NCI-H510A (cell line): ENCODE measurements at places on chromosomes 2 and 18.

GRCh38 chr2:207315131-207315530 is 149.4 kb upstream of the KLF7 start:
- no peak for DNase-seq

GRCh38 chr2:120746144-120746543 is 10.5 kb downstream of the GLI2 start:
- no peak for DNase-seq

DNA sequence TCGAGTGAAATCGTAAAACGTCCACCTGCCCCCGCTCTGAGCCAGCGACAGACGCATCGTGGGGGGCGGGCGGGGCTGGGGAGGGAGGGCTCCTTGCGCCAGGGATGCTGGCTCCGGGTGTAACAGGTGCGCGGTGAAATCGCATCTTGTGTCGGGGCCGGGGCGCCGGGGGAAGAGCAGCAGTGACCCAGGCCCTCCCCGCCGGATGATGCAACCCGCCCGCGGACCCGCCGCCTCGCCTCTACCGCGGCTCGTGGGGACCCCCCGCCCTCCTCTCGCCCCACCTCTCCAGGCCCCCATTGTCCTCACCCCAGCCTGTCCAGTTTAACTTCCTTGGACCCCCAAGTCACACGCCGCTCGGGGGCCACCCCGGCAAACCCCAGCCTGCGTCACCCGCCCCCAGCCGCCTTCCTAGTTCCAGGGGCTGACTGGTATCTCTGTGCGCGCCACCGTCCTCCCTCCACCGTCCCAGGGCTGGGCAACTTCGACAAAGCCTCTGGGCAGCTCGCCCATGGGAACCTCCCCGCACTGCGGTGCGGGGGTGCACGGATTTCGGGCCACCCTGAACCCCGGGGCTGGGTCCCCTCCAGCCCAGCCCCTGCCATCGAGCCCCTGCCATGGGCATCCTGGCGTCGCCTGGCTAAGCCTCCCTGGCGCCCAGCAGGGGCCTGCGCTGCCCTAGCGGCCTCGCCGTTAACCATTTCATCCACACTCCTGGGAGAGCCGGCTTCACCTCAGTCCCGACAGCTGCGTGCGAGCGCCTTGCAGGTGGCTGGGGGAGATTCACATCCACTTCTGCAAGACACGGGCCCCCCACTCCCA is 799 bp upstream of the KIF1A start:
- DNase-seq: peak; percentile 71

- DNase-seq: no peak
Observed at GRCh38 chr2:217816396-217816869, 186.4 kb downstream of the TNS1 start.

DNA sequence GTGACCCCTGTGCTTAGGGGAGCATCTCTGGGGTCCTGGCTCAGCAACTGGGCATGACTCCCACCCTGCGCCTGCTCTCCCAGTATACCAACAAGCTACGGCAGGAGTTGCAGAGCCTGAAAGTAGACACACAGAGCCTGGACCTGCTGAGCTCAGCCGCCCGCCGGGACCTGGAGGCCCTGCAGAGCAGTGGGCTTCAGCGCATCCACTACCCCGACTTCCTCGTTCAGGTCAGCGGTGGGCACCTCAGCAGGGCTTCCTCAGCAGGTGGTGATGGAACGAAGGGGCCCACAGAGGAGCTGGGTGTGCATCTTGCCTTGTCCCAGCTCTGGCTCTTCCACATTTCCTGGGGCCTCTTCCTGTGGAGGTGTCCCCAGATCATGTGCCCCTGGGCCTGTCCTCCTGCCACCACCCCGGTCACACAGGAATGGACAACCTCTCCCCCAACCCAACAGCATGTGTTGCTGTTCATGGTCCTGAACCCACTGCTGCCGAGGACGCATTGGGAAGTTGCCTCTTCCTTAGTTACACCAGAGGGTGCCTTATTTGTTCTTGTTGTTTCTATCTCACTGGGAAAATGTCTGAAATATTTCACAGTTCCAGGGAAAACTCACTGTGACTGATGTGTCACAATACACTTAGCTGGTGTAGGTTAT is 10.8 kb downstream of the PROM2 start:
- no peak for DNase-seq

- no peak for DNase-seq
Observed at GRCh38 chr2:174605687-174606086, 8.1 kb upstream of the WIPF1 start.

DNA sequence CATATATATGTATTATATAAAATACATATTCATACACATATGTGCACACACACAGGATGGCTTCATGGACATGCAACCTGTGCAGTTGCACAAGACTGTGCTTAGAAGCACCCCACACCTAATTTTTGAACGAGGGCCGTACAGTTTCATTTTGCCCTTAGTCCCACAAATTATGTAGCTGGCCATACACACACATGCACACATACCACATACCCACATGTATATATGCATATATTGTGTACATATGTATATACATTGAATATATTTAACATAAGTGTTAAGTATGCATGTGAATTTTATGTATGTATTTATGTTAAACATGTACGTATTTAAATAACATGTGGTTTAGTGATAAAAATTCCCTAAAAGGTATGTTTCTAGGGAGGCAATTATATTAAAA is 18.3 kb downstream of the GPATCH11 start:
- no peak for DNase-seq

DNA sequence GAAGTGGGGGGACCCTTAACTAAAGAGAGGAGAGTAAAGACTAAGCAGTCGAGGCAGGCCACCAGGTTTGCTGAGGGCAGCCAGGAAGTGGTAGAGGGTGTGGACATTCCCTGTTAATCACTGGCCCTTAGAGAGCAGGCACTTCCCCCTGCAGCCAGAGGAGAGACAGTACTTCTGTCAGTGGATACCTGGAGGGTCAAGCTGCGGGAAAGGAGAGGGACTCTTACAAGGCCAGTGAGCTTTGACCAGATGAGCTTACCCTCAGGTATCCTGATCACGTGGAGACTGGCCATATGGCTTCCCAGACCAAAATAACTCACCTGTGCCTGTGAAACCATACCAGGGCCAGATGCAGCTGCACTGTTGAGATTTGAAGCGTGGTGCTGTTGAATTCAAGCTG is 28.6 kb downstream of the ITGA6 start:
- no peak for DNase-seq

DNA sequence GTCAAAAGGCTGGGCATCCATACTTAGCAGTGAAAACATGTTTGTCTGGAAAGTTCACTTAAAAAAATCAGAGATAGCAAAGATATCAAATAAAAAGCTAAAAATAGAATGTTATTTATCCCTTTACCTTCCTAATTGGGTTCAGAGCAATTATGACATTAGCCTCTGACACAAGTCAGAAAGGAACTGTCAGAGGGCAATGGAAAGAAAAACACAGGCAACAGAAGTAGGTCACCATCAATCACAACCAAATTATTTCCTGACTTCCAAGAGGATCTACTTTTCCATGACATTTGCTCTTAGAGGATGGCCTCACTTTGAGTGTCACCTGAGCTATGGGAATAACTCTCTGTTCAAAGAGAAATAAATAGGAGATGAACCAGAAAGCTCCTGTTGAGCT is 27.5 kb downstream of the MYOM1 start:
- no peak for DNase-seq

DNA sequence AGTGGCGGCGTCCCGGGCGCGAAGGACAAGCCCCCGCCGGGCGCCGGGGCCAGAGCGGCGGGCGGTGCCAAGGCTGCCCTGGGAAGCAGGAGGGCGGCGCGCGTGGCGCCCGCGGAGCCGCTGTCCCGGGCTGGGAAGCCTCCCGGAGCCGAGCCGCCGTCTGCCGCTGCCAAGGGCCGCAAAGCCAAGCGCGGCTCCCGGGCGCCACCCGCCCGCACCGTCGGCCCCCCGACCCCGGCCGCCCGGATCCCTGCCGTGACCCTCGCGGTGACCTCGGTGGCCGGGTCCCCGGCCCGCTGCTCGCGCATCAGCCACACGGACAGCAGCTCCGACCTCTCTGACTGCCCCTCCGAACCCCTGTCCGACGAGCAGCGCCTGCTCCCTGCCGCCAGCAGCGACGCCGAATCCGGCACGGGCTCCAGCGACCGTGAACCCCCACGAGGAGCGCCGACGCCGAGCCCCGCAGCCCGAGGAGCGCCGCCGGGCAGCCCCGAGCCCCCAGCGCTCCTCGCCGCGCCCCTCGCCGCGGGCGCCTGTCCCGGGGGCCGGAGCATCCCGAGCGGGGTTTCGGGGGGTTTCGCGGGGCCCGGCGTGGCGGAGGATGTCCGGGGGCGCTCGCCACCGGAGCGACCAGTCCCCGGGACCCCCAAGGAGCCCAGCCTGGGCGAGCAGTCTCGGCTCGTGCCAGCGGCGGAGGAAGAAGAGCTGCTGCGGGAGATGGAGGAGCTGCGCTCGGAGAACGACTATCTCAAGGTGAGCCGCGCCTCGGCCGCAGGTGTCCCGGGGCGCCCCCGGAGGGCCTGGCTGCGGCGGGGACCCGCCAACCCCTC is 820 bp downstream of the MTCL1 start:
- DNase-seq: peak; percentile 11

DNA sequence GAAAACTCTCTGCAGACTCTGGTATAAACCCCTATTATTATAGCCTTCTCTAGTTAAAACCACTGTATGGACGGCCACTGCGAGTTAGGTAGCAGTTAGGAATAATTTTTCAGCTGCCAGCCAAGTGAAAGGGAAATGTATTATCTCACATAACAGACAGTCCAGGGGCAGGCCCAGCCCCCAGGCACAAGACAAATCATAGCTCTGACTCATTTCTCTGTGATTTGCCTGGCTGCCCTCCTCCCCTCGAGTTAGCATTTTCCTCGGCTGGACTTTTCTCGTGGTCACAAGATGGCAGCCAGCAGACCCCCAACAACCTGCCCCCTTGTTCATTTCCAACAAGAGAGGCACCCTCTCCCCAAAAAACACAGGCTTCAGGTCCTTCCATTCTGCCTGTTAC is 10.5 kb downstream of the VIT start:
- DNase-seq: no peak

- no peak for DNase-seq
Observed at GRCh38 chr2:9681427-9681817, 50.6 kb upstream of the YWHAQ start.

DNA sequence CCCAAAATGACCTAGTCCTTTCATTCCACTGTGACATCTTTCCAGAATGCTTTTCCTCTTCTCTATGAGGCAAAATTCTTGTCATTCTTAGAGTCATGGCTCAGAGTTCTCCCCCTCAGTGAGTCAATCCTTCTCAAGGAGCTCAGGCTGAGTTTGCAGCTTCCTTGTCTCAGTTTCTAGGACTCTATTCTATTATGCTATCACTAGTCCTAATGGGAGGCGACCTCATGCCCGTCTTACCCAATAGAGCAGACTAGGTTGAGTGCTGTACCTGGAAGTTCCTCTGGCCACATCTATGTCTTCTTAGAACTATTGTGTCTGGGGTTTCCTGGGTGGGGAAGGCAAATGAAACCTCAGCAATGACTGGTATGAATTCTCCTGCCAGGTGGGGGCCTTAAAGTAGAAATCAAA is 51.5 kb downstream of the HAUS1 start:
- no peak for DNase-seq

GRCh38 chr2:182652326-182652725 is 63.7 kb upstream of the DNAJC10 start:
- DNase-seq: no peak

- no peak for DNase-seq
Observed at GRCh38 chr2:122423934-122424333, 668.5 kb downstream of the TSN start.

DNA sequence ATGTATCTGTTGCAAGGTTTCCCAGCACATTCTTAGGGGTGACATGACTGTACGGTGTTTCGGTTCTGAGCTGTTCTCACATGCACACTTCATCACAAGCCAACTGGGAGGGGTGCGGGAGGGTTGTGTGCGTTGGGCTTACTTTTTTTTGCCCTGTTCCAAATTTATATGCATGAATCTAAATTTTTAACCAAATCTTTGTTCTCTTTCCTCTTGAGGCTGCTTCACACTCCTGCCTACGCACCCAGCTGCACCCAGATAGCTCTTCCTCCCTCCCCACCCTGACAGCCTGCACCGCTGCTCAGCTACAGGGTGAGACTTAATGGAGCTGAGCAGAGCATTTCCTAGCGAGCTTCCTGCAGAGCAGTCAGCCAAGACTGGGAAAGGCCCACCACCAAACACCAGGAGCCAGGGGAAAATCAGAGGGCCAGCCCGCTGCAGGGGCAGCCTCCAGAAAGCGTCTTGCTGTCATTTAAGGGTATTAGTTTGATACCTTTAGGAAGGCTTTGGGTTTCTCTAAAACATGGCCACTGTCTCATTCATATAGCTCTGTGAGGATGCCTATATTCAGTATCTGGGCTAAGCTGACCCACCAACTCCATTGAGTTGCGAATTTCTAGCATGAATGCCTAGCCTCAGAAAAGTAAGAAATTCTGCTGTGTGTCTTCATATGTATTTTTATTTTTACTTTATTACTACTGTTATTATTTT is 84.5 kb downstream of the POU3F3 start:
- DNase-seq: no peak

DNA sequence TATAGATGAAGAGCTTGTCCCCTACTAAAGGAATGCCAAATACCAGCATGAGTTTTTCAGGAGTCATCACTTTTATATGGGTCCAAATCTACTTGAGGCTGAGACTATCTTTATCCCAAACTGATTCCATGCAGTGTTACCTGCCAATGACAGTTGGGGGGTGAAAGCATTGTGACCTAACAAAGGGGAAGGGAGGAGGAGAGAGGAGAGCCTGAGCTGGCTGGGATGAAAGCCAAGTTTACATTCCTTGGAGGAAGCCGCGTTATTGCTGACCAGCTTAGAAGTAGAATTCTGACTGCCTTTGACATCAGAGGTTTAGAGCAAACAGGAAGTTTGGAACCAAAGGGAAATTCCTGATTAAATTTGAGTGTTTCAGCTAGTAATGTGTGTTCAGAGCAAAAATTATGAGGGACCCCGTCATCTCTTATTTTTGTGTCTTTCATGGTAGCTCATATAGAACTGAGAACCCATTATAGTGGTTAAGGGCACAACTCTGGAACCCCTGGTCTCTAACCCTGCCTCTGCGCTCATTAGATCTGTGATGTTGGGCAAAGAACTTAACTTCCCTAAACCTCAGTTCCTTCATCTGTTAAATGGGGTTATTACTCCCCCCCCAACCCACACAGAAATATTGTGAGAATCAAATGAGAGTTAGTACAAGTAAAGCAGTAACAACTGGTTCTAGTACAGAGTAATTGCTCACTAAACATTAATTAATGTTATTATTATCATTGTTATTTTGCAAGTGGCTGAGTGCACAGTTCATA is 199.3 kb upstream of the EPAS1 start:
- DNase-seq: no peak

GRCh38 chr2:31324016-31324633 is 90.2 kb downstream of the EHD3 start:
- no peak for DNase-seq

GRCh38 chr18:46856973-46857372 is 60.3 kb downstream of the PIAS2 start:
- DNase-seq: no peak

DNA sequence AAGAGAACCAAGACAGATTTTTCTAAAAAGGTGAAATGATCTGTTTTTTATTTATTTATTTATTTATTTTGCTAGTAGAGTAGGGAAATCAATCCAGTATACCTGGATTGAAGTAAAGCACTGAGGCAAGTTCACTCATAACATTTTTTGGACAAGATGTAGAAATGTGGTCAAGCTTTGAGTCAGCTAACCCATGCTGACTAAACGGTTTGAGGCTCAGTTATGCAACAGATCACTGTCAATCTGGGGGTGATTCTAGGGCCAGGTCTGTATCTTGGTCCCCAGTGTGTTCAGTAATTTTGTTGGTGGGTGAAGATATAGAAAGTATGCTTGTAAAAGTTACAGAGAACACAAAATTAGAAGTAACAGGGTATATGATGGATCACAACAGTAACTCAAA is 60.2 kb downstream of the RMDN2 start:
- no peak for DNase-seq
